ENCODE measurements at places on chromosomes 6 and 20.

GRCh38 chr20:51342510-51343236 is 199.8 kb downstream of the NFATC2 start:
- no peaks in the 10 kb centered on the region for H3K36me3 ChIP-seq
- H3K4me3 ChIP-seq, result no peak overlapping the region
- no peak overlapping the region for H3K27ac ChIP-seq
- no peak for DNase-seq

GRCh38 chr6:11814106-11814505 is 35.5 kb upstream of the ADTRP start:
- no peak for DNase-seq
- no peak overlapping the region for H3K27ac ChIP-seq
- no peaks in the 10 kb centered on the region for H3K36me3 ChIP-seq

GRCh38 chr6:6057442-6058053 is 50.8 kb upstream of the NRN1 start:
- no peak overlapping the region for H3K4me3 ChIP-seq
- no peak overlapping the region for H3K27ac ChIP-seq
- peaks cover 18% of the 10 kb centered on the region for H3K27me3 ChIP-seq
- H3K36me3 ChIP-seq, result no peaks in the 10 kb centered on the region
- H3K4me1 ChIP-seq, result no peaks in the 10 kb centered on the region

DNA sequence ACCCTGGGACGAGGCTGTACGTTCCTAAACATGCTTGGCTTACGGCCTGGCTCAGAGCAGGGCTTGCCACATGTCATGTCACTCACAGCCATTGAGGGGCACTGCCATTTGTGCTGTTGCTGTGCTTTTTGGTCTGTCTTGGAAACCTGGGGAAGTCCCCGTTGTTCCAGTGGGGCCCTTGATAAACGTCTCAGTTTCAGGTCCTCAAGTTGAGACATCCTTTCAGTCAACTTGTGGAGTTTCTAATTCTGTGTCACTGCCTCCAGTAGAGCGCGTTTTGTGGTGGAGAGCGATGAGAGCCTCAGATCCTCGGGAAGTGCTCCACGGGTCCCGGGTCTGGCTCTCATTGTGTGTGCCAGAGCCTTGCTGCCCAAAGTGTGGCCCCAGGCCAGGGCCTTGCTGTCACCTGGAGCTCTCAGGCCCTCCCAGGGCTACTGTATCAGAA is 43.0 kb upstream of the CCR6 start:
- no peaks in the 10 kb centered on the region for H3K27me3 ChIP-seq
- no peak overlapping the region for H3K4me3 ChIP-seq
- peaks cover 13% of the 10 kb centered on the region for H3K4me1 ChIP-seq

- H3K4me1 ChIP-seq, result peaks cover 22% of the 10 kb centered on the region
- H3K4me3 ChIP-seq, result no peak overlapping the region
- DNase-seq, result no peak
- no peak overlapping the region for H3K27ac ChIP-seq
- no peaks in the 10 kb centered on the region for H3K27me3 ChIP-seq
- H3K36me3 ChIP-seq, result no peaks in the 10 kb centered on the region
Observed at GRCh38 chr6:90411292-90411781, 114.7 kb upstream of the BACH2 start.

DNA sequence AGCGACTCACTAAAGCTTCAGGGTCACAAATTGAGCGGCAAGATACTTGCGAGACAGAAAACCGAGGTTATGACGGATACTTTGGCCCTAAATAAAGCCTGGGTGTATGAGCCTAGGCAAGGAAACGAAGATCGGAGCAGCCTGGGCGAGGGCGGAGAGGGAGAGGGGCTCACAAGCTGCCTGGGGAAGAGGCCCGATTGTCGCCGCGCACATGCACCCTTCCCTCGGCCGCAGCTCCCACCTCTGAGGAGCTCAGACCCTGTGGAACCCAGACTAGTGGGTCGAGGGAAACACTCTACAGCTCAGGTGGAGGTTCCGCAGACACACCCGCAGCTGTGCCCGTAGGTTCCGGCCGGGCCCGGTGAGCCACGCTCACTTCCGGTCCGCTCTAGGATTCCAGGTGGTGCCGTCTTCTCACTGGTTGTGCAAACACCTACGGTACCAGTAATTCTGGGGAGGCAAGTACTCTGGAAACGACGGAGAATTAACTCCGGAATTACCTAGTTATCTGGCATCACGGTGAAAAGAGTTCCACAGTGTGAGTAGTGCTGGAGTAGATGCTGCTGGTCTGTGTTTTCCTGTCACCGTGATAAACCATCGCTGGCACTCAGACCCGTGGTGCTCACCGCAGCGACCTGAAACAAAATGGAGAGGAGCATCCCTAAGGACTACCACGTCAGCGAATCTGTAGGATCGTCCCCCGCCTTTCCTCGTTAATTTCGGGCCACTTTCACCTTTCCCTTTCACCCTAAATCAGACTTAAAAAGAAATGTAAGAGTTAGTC is 61.5 kb downstream of the GPX5 start:
- peaks cover 21% of the 10 kb centered on the region for H3K27me3 ChIP-seq
- H3K27ac ChIP-seq, result peak overlapping the region; percentile 34
- peak overlapping the region; percentile 88 for H3K4me3 ChIP-seq

GRCh38 chr6:138815221-138815620 is 19.3 kb downstream of the ECT2L start:
- H3K36me3 ChIP-seq, result no peaks in the 10 kb centered on the region
- H3K4me3 ChIP-seq, result no peak overlapping the region
- no peak for DNase-seq
- no peaks in the 10 kb centered on the region for H3K27me3 ChIP-seq
- H3K27ac ChIP-seq, result no peak overlapping the region
- peaks cover 15% of the 10 kb centered on the region for H3K4me1 ChIP-seq

DNA sequence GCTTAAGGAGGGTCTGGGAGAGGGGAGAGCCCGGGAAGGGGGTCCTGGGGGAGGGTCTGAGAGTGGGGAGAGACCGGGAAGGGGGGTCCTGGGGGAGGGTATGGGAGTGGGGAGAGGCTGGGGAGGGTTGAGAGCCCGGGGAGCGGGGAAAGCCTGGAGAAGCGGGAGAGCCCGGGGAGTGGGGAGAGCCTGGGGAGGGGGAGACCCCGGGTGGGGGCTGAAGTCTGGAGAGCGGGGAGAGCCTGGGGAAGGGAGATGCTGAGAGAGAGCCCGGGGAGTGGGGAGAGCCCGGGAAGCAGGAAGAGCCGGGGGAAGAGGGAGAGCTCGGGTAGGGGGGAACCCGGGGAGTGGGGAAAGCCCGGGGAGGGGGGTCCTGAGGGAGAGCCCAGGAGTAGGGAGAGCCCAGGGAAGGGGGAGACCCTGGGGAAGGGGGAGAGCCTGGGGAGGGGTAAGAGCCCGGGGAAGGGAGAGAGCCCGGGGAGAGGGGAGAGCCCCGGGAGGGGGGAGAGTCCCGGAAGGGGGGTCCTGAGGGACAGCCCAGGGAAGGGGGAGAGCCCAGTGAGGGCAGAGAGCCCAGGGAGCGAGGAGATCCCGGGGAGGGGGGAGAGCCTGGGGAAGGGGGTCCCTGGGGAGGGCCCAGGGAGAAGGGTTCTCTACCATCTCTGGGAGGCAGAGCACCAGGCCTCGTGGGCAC is 148.5 kb downstream of the SYNDIG1 start:
- DNase-seq, result no peak
- no peaks in the 10 kb centered on the region for H3K36me3 ChIP-seq
- H3K27me3 ChIP-seq, result no peaks in the 10 kb centered on the region
- no peaks in the 10 kb centered on the region for H3K4me1 ChIP-seq
- no peak overlapping the region for H3K27ac ChIP-seq

GRCh38 chr20:44159711-44160110 is 27.3 kb downstream of the JPH2 start:
- no peaks in the 10 kb centered on the region for H3K27me3 ChIP-seq
- no peaks in the 10 kb centered on the region for H3K36me3 ChIP-seq
- no peak overlapping the region for H3K27ac ChIP-seq
- DNase-seq, result no peak

- no peaks in the 10 kb centered on the region for H3K36me3 ChIP-seq
- no peaks in the 10 kb centered on the region for H3K27me3 ChIP-seq
- H3K27ac ChIP-seq, result no peak overlapping the region
Observed at GRCh38 chr6:46254331-46254730, 83.6 kb upstream of the ENPP5 start.

- H3K4me3 ChIP-seq, result no peak overlapping the region
- no peak overlapping the region for H3K27ac ChIP-seq
- H3K4me1 ChIP-seq, result no peaks in the 10 kb centered on the region
- peaks cover 2% of the 10 kb centered on the region for H3K27me3 ChIP-seq
- no peak for DNase-seq
- H3K36me3 ChIP-seq, result no peaks in the 10 kb centered on the region
Observed at GRCh38 chr20:58765780-58766179, 73.2 kb downstream of the NPEPL1 start.

GRCh38 chr20:62876902-62877816 is 15.5 kb upstream of the TCFL5 start:
- no peak for DNase-seq
- peaks cover 14% of the 10 kb centered on the region for H3K4me1 ChIP-seq
- no peak overlapping the region for H3K27ac ChIP-seq
- peaks cover 3% of the 10 kb centered on the region for H3K27me3 ChIP-seq
- H3K4me3 ChIP-seq, result no peak overlapping the region

DNA sequence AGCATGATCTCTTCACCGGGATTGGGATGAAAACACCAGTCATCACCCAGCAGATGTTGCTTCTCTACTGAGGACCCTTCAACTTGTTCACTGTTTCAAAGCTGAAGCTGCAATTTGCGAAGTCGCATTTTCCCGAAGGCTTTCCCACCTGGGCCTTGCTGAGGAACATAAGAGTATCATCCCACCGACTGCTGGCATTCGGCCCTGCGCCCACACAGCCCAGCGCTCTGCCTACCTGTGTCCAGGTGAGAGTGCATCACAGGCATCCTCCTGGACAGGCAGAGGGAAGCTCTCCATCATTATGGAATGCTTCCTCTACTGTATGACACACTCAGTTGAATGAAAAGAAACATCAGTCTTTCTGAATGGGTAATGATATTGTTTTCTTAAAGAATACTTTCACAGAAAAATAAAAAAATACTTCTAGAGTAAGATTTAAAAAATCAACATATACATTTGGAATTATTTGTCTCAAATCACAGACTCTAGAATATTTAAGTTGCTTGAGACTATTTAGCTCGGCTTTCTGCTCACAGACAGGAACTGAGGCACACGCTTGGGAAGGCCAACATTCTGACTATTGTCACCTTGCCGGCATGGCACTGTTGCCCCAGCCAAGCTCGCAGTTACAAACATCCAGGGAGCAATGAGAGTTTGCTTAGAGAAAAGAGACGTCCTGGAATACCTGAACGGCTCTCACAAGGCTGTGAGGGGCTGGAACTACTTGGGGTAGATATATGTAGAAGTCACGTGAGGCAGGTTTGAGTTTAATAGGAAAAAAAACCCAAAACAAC is 48.7 kb downstream of the FOXC1 start:
- H3K4me1 ChIP-seq, result no peaks in the 10 kb centered on the region
- no peaks in the 10 kb centered on the region for H3K36me3 ChIP-seq
- no peak overlapping the region for H3K4me3 ChIP-seq
- H3K27me3 ChIP-seq, result no peaks in the 10 kb centered on the region
- DNase-seq, result no peak
- H3K27ac ChIP-seq, result no peak overlapping the region

GRCh38 chr6:39841291-39841690 is 49.1 kb downstream of the DAAM2 start:
- H3K27ac ChIP-seq, result no peak overlapping the region
- peaks cover 8% of the 10 kb centered on the region for H3K4me1 ChIP-seq
- DNase-seq, result peak; percentile 26
- H3K36me3 ChIP-seq, result no peaks in the 10 kb centered on the region

GRCh38 chr6:33088931-33089620 is 13.3 kb downstream of the HLA-DPB1 start:
- H3K27ac ChIP-seq, result no peak overlapping the region
- no peaks in the 10 kb centered on the region for H3K27me3 ChIP-seq
- no peaks in the 10 kb centered on the region for H3K4me1 ChIP-seq
- no peak for DNase-seq
- no peak overlapping the region for H3K4me3 ChIP-seq

GRCh38 chr6:107259951-107260350 is 144.6 kb upstream of the BEND3 start:
- DNase-seq, result no peak
- no peaks in the 10 kb centered on the region for H3K4me1 ChIP-seq
- H3K27me3 ChIP-seq, result no peaks in the 10 kb centered on the region
- no peak overlapping the region for H3K4me3 ChIP-seq

DNA sequence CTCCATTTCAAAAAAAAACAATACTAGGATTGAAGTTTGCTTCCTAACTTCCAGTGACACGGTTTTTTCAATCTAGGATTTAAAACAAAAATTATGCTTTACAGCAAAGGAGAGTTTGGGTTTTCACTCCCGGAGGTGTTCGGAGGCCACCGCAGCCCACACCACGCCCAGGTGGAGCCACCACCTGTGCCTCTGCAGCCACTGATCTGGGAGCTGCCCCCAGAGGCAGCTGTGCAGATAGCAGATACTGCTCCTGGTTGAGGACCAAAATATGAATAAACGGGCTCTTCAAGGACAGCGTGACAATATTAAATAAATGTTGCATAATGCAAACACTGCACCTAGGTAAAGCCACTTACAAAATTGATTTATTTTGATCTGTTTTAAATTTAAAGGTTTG is 30.2 kb downstream of the DLL1 start:
- H3K4me1 ChIP-seq, result peaks cover 7% of the 10 kb centered on the region
- no peaks in the 10 kb centered on the region for H3K27me3 ChIP-seq
- H3K27ac ChIP-seq, result no peak overlapping the region
- no peaks in the 10 kb centered on the region for H3K36me3 ChIP-seq
- no peak for DNase-seq

- no peak for DNase-seq
- no peak overlapping the region for H3K27ac ChIP-seq
- peaks cover 3% of the 10 kb centered on the region for H3K4me1 ChIP-seq
- no peaks in the 10 kb centered on the region for H3K36me3 ChIP-seq
- peaks cover 59% of the 10 kb centered on the region for H3K27me3 ChIP-seq
Observed at GRCh38 chr6:7721649-7722048, 4.2 kb upstream of the BMP6 start.

- no peak for DNase-seq
- H3K36me3 ChIP-seq, result no peaks in the 10 kb centered on the region
- H3K27ac ChIP-seq, result no peak overlapping the region
- no peak overlapping the region for H3K4me3 ChIP-seq
- no peaks in the 10 kb centered on the region for H3K27me3 ChIP-seq
Observed at GRCh38 chr6:66264376-66264775, 557.4 kb upstream of the EYS start.

DNA sequence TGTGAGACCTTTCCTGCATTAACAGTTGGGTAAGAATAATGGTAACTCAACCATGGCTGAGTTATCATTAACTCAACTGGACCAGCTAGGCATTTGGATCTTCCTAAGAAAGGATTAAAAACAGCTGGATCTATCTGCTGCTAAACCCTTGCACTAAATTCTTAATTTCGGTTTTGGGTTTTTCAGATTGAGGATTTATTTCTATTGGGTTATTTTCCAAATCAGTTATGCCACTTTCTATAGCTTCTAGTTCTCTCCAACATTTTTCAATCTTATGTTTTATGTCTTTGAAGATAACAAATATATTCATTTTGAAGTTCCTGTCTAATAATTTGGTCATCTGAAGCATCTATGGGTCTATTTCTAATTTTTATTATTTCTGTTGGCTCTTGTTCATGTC is 92.5 kb downstream of the KIF13A start:
- H3K36me3 ChIP-seq, result peaks cover 22% of the 10 kb centered on the region
- no peak overlapping the region for H3K4me3 ChIP-seq
- no peaks in the 10 kb centered on the region for H3K27me3 ChIP-seq
- H3K4me1 ChIP-seq, result no peaks in the 10 kb centered on the region

All from neural progenitor cell (in vitro differentiated cells).